ENCODE measurements at places on chromosomes 1 and 21.

DNA sequence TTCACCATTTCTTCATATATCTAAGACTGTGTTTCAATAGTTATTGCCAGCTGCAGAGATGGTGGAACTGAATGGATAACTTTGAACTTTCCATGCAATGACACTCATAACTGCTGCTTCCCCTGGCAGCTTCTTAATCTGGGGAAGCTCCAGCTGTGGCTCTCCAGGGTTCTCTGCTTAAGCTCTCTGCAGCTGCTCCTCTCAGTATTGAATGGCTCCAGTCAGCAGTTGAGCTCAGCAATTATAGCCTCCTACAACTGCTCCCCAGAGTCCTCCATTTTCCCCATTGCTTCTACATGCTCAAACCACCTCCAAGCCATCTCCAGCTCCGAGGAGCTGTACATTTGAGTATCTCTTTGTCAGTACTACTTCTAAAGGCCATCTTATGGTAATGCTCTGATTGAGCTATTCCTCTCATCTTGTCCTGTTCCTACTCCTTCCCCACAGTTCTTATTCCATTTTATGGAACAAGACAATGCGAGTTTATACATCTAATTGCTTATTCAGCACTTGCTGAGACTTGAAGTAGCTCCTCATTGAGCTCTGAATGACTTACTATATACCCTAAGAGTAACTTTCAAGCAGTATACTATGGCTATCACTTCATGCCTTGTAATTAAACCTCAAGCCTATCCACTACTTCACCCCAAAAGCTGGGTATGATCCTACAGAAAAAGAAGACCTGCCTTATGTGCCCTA lies 362.4 kb downstream of the NEGR1 start:
- DNase-seq: no peak

GRCh38 chr1:29650041-29650400 lies 413.7 kb downstream of the PTPRU start:
- DNase-seq: no peak

GRCh38 chr1:5423109-5423508 lies 569.1 kb downstream of the NPHP4 start:
- peak; percentile 24 for DNase-seq

DNA sequence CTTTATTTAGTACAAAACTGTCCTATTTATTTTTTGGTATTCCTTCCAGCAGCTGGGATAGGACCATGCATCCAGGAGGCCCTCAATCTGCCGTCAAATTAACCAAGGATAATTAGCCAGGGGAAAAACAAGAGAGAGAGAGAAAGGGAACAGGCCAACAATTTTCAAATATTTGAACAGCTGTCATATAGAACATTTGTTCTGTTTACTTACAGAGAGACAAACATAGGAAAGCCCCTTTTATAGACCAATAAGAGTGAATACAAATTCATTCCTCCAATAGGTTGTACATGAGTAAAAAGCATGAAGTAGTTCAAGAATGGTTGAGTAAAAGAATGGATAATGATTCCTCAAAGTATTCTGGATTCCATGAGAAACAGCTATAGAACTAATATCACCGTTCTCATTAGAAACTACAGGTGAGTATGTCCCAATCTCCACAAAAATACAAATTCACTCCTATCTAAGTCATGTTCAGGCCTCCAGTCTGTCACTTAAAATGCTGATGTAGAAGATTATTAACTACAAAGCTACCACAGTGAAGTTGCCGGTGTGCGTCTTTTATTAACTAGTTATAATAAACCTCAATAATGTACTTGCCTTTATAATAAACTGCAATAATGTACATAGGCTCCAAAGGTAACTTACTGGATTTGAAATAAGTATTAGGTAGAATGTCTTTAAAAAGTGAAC lies 64.8 kb upstream of the GNG4 start:
- no peak for DNase-seq

- DNase-seq: no peak
These were observed 494.5 kb upstream of the PBX1 start for GRCh38 chr1:164064501-164064900.

GRCh38 chr1:78533527-78533926 lies 42.8 kb downstream of the PTGFR start:
- DNase-seq: no peak

- DNase-seq: no peak
These were observed 20.7 kb downstream of the KCNA10 start for GRCh38 chr1:110498270-110498669.

DNA sequence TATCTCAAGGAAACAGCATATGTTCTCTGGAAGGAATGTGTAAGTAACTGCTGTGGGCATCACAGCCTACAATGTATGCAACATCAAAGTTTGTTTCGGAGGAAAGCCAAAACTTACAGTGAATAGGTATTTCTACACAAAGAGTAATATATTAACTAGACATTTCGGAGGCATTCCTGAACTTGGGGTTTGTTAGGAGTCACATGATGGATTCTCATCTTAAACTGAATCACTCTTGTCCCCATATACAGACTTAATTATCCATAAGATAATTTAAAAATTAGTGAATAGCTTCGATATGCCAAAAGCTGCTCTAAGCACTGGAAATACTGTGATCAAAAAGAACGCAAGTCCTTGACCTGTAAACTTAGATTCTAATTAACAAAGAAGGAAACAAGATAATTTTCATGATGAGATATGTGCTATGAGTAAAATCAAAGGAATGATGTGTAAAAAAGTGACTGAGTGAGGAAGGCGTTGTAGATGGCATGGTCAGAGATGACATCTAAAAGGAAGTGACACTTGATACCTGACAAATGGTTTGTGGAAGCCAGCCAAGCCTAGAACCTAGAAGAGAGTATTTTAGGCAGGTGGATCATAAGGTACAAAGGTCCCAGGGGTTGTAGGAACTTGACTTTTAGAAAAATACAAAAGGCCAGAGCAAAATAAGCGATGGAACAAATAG lies 273.1 kb downstream of the MRPL39 start:
- no peak for DNase-seq

- no peak for DNase-seq
These were observed 170.6 kb downstream of the RUNX1 start for GRCh38 chr21:34878501-34878900.

Data from CD4-positive, alpha-beta memory T cell (primary cell).